ENCODE measurements at places on chromosomes 3 and 15.

DNA sequence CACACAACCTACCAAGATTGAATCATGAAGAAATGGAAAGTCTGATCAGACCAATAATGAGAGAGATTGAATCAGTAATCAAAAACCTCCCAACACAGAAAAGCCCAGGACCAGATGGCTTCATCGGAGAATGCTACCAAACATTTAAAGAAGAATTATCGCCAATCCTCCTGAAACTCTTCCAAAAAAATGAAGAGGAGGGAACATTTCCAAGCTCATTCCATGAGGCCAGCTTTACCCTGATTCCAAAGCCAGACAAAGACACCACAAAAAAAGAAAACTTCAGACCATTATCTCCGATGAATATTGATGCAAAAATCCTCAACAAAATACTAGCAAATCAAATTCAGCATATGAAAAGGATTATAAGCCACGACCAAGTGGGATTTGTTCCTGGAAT, 94.1 kb downstream of the SENP2 start:
- no peak for DNase-seq

DNA sequence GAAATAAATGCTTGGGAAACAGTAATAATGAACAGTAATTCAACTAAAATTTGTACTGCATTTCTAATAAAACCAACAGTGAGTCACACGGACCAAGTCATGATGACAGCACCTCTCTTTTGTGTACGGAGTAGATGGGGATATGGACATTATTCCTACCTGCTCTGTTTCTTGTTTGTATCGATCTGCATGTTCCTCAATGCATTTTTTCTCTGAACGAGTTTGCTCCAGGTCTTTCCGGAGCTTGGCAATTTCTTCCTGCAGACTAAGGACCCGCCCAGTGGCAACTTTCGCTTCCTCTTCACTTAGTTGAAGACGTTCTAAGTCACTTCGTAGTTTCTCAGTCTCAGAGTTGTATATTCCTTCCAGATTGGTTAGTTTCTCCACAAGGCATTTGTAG, 74.4 kb upstream of the MYO5C start:
- DNase-seq, result no peak

GRCh38 chr3:197520311-197521276, 35.2 kb downstream of the BDH1 start:
- DNase-seq, result no peak

GRCh38 chr15:65937476-65937875, 68.2 kb downstream of the RAB11A start:
- no peak for DNase-seq

DNA sequence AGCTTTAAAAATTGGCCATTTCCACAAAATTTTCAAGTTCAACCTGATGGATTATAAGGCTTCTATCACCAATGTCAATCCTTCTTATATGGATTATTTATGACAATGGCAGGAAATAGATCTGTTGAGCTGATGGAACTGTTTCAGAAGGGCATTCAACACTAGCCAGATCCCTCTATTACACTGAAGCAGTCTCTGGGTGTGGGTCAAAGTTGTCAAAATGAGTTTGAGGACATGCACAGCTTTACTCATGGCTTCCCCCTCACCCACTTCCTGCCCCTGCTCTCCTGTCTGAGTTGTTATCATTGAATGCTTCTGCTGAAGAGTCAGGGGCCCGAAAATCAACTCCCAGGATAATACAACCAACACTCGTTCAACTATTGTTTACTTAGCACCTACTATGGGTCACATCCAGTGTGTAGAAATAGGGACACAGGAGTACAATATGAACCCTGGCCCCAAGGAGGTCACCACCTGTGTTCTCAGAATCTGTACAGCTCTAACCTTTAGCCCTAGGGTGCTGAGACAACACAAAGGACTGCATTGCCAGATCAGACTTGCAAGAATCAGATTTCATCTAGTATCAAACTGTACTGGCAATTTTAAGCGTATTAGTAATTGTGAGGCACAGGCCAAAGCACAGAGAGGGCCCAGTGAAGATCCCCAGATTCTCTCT, 41.7 kb upstream of the FAM3D start:
- DNase-seq, result no peak

DNA sequence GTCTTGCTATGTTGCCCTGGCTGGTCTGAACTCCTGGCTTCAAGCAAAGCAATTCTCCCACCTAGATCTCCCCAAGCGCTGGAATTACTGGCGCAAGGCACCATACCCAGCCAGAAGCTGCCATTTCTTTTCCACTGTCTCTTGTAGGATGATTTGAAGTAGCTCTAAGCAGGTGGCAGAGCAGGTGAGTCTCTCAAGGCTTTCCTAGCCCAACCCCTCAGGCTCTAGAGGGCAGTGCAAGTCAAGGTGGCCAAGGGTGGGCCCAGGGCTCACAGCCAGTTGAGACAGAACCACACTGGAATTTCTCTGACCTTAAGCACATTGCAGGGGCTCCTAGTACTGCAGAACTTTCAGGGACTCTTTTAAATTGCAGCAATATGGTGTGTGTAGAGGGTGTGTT, 15.6 kb upstream of the DAG1 start:
- no peak for DNase-seq

DNA sequence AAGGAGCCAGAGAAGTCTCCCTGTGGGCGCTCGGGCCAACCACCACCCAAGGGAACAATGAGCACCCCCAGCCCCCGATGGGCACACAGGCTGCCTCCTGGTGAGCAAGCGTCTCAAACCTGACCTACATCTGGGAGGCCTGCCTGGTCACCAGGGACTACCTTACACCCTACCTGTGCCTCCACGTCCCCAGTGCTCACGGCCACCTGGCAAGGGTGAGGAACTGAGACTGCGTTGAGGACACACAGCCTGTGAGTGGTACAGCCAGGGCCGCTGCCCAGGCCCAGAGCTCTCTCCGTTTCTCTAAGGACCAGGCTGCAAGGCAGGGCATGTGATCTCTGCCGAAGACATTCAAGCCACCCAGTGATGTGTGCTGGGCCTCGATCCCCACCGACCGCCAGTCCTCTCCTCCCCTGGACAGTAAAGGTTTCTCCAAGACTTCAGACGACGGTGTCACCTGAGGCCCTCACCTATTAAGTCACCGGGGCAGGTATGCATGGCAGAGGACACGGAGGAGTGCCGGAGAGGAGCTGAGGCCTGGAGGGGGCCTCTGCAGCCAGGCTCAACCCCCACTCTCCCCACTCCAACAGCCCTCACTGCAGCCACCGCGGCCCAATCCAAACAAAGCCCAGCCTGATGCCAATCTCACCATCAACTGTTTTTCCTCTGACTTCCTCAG, 2.8 kb downstream of the GOLGA8A start:
- no peak for DNase-seq

DNA sequence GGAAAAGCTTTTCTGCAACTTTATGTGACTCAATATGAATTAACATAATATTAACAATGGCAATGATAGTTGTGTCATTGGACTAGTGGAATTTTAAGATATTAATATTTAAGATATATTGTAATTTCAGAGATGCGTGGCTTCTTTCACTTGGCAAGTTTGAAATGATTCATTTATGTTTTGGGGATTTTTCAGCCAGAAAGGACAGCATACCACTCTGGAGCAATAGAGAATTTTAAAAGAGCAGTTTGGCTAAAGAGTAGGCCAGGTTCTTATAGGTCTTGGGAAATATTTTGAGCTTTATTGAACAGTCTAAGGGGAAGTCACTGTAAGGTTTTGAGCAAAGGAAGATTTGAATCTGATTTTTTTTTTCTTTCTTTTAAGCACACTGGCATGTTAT, 16.5 kb downstream of the GMPS start:
- no peak for DNase-seq

- DNase-seq, result no peak
These were observed 35.6 kb downstream of the SCAP start for GRCh38 chr3:47440131-47440530.

DNA sequence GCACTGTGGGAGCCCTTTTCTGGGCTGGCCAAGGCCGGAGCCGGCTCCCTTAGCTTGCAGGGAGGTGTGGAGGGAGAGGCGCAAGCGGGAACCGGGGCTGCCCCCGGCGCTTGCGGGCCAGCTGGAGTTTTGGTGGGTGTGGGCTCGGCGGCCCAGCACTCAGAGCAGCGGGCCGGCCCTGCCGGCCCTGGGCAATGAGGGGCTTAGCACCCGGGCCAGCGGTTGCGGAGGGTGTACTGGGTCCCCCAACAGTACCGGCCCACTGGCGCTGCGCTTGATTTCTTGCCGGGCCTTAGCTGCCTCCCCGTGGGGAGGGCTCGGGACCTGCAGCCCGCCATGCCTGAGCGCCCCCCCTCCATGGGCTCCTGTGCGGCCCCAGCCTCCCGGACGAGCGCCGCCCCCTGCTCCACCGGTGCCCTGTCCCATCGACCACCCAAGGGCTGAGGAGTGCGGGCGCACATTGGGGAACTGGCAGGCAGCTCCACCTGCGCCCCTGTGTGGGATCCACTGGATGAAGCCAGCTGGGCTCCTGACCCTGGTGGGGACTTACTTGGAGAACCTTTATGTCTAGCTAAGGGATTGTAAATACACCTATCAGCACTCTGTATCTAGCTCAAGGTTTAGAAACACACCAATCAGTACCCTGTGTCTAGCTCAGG, 707.7 kb downstream of the GRM7 start:
- no peak for DNase-seq

Measured in effector CD4-positive, alpha-beta T cell (primary cell).